Stomach (tissue), 19 donors: ENCODE measurements at places on chromosomes 11 and 22. TPM values are rescaled to one million over a fixed set of nuclear protein-coding genes. Genes with fewer than 3 reads are reported as not detected.

DNA sequence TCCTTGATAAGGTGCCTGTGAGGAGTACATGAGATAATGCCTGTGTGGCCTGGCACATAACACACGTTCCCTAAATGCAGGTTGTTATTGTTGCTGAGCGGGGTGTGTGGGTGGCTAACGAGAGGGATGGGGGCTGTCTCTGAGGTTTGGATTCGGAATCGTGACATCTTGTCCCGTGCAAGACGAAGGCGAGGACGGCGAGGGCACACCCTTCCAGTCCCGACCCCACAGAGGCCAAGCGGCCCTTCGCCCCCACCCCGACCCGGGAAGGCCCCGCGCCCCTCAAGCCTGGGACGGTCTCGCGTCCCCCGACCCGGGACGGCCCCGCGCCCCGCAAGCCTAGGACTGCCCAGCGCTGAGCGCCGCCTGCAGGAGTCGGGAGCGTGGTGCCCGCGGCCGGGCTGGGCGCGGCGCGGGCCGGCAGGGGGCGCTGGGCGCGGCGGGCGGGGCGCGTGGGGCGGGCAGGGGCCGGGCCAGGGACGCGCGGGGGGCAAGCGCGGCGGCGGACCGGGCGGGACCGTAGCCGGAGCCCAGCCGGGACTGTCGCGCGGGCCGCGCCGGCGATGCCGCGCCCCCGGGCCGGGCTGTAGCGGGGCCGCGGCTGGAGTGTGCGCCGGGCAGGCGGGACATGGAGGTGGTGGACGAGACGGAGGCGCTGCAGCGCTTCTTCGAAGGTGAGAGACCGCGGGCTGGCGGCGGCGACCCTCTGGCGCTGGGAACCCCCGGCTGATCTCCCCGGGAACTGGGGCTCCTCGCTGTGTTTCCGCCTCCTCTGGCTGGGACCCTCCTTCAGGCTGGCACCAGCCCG lies at the start of gene MYRF:
Gene MYRF (plus strand): TSS at position 520 of the 808 bp plus-strand sequence. CDS start 109 bp downstream, at position 629.
- peak; percentile 81 for DNase-seq

Gene VPS37C
- total RNA-seq: 53.6 TPM

DNA sequence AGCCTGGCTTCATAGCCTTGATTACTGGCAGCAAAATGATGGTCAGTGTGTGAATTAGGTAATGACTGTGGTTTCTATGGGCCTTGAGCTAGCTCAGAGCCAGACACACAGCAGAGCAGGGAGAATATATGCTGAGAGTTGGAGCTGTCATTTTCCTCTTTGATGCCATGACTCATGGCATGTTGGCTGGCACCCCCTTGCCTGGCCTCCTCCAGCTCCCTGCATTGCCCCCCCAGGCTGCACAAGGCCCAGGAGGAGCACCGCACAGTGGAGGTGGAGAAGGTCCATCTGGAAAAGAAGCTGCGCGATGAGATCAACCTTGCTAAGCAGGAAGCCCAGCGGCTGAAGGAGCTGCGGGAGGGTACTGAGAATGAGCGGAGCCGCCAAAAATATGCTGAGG lies 20.3 kb upstream of the RRM1 start:
- DNase-seq: no peak

- DNase-seq: no peak
Measured at GRCh38 chr11:117039900-117040299, 58.3 kb downstream of the SIK3 start.

GRCh38 chr22:31789803-31790202 lies 36.0 kb downstream of the DEPDC5 start:
- DNase-seq: no peak

GRCh38 chr11:12680246-12680939 lies 6.2 kb downstream of the TEAD1 start:
- DNase-seq: peak; percentile 88

GRCh38 chr11:7609015-7609414 lies 64.3 kb downstream of the CYB5R2 start:
- no peak for DNase-seq

- DNase-seq: peak; percentile 69
Measured at GRCh38 chr11:2904153-2905052, 18.8 kb upstream of the CDKN1C start.

DNA sequence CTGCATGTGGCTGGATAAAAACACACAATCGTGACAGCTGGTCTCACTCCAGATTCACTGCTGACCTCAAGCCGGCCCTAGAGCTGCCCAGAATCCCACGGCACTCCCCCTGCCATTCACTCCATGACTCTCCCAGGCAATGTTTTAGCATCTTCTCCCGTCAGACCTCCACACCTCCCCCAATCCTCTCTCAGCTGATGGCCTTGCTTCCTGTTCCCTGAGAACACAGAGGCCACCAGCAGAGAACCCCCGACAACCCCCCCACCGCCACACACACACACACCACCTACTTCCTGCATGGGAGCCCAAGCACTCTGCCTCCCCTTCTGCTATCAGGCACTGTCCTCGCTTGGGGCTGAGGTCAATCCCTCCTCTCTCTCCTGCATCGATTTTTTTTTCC lies 9.3 kb downstream of the TNKS1BP1 start:
- peak; percentile 63 for DNase-seq
